PC-3 (cell line): ENCODE measurements at places on chromosomes 7 and 10. TPM values are rescaled to one million over a fixed set of nuclear protein-coding genes. Genes with fewer than 3 reads are reported as not detected.

Gene WDR86
- total RNA-seq, result not detected in 2 replicates

Gene ADIRF
- 252 and 259 TPM in 2 replicates for total RNA-seq

Gene TFR2
- not detected in 2 replicates for total RNA-seq

Gene WDR11
- total RNA-seq, result 29.3 and 37.5 TPM in 2 replicates

Gene FAM200A
- total RNA-seq, result 2.2 and 3.8 TPM in 2 replicates

DNA sequence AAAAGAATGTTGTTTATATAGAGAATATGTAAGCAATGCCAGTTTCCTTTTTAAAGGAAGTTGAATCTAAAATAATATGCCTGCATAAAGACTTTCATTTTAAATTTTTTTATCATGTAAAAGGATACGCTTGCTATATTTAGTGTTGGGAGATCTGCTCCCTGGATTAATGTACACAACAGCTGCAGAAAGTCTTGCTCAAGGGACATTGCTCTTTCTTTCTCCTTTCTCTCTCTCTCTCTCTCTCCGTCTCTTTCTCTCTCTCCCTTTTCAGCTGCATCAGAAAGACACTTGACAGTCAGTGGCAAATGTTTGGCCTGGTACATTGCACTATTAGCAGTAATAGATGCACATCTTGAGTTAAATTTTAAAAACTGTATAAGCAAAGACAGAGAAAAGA is 739 bp downstream of the MYPN start:
- no peak for DNase-seq

GRCh38 chr7:8190119-8190895 is 71.7 kb downstream of the ICA1 start:
- DNase-seq, result peak; percentile 66

DNA sequence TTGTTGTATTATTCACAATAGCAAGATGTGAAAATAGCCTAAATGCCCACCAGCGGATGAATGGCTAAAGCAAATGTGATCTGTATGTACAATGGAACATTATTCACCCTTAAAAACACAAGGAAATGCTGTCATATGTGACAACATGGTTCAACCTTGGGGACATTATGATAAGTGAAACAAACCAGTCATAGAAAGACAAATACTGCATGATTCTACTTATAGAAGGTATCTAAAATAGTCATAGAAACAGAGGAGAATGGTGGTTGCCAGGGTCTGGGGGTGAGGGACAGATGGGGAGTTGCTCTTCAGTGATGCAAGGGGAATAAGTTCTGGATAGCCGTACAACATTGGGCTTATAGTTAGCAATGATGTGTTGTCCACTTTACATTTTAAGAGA is 58.4 kb downstream of the NRF1 start:
- no peak for DNase-seq

GRCh38 chr10:28105561-28105960 is 106.7 kb upstream of the ODAD2 start:
- no peak for DNase-seq

GRCh38 chr7:55078465-55079372 is 59.9 kb downstream of the EGFR start:
- DNase-seq, result no peak

GRCh38 chr10:131212763-131213325 is 98.7 kb downstream of the TCERG1L start:
- DNase-seq, result no peak

- no peak for DNase-seq
Observed at GRCh38 chr7:50660040-50660829, 95.0 kb upstream of the DDC start.

GRCh38 chr10:80461208-80462183 is 7.4 kb downstream of the TSPAN14 start:
- no peak for DNase-seq
